Stimulated activated naive CD4-positive, alpha-beta T cell treated with Interleukin-2 at 50 U/mL for 16 hours (primary cell): ENCODE measurements at places on chromosomes 7 and 10.

GRCh38 chr7:36925207-36925606 lies 200.9 kb upstream of the AOAH start:
- DNase-seq = no peak

GRCh38 chr10:92291616-92291865 lies 574 bp downstream of the MARCHF5 start:
- DNase-seq = no peak

DNA sequence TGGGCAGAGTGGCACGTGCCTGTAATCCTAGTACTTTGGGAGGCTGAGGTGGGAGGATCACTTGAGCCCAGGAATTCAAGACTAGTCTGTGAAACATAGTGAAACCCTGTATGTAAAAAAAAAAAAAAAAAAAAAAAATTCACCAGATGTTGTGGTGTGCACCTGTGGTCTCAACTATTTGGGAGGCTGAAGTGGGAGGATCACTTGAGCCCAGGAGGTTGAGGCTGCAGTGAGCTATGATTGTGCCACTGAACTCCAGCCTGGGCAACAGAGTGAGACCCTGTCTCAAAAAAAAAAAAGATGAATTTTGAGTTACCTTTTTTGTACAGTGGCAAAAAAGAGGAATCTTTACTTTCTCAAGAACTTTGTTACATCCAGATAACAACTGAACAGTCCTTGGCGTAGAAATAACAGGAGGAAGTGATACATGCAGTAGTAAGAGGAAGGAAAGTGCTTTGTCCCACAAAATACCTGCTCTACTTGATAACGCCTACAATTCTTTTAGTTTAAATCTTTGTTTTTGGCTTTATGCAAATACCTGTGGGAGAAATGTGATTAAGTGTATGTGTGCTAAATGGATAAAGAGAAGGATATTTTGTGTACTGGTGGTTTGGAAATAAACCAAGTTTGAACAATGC lies 29.3 kb downstream of the SPAG6 start:
- no peak for DNase-seq

GRCh38 chr10:28151636-28152035 lies 151.2 kb downstream of the MPP7 start:
- DNase-seq = no peak

DNA sequence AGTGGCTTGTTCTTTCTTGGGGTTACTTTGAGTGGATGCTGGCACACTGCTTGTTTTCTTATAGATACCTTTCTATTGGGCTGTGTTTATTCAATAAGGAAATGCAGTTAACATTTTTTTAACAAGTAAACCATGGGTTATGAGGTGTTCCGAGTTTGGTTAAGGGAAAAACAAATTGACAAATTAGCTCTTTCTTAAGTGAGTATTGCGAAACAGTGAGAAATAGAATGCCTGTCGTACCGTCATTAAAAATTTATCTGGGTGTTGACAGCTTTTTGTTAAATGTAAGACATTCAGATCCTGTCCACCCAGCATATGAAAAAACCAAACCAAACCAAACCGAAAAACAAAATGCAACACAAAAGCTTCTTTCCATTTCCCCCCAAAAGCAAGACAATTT lies 6.2 kb downstream of the CUX1 start:
- DNase-seq = no peak

DNA sequence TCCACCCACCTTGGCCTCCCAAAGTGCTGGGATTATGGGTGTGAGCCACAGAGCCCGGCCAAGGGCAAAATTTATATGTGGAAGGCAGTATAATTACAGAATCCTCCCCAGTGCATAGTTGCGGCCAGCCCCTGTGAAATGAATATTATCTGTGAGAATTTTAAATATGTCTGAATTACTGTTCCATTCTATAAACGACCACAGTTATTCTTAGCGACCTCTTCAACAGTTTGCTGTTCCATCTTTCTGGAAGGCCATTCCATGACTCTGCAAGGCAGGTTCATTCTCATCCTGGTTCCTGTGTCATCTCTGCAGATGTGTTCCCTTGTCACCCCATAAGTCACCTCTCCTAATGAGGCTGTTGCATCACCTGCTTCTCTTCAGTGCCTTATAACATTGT lies 90.7 kb downstream of the CCDC3 start:
- no peak for DNase-seq

DNA sequence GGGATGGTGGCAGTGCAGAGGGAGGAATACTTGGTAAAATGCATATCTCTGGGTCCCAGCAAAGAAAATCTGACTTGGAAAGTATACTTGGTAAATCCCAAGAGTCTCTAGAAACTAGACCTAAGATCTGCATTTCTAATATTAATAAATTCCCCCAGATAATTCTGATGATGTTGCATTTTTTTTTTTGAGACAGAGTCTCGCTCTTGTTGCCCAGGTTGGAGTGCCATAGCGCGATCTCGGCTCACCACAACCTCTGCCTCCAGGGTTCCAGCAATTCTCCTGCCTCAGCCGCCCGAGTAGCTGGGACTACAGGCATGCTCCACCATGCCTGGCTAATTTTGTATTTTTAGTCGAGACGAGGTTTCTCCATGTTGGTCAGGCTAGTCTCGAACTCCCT lies 97.9 kb upstream of the ANK3 start:
- DNase-seq = no peak

DNA sequence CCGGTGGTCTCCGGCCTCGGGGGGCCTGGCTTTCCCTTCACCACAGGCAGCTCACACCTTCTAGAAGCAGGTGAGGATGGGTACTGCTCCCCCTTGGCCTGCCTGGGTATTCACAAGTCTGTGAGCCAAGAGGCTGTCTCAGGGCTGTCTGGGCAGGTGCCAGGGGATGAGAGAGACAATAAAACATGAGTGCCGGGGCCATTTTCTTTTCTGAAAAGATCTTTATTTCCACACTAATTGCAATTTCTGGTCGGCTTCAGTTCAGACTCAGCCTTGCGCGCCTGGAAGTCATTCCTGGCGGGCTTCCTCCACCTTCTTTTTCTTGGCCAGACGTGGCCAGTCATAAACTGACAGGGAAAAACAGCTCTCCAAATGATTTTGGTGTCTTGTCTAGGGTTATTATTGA lies 171.2 kb downstream of the ARHGAP12 start:
- no peak for DNase-seq

GRCh38 chr10:13399236-13399635 lies 51.1 kb upstream of the SEPHS1 start:
- DNase-seq = no peak

- DNase-seq = no peak
Measured at GRCh38 chr7:20062932-20063331, 154.3 kb downstream of the MACC1 start.

- no peak for DNase-seq
Measured at GRCh38 chr7:118132764-118133163, 51.2 kb upstream of the LSM8 start.

- no peak for DNase-seq
Measured at GRCh38 chr7:41093141-41093540, 609.7 kb downstream of the INHBA start.

GRCh38 chr10:92003258-92003657 lies 79.7 kb downstream of the BTAF1 start:
- DNase-seq = no peak

DNA sequence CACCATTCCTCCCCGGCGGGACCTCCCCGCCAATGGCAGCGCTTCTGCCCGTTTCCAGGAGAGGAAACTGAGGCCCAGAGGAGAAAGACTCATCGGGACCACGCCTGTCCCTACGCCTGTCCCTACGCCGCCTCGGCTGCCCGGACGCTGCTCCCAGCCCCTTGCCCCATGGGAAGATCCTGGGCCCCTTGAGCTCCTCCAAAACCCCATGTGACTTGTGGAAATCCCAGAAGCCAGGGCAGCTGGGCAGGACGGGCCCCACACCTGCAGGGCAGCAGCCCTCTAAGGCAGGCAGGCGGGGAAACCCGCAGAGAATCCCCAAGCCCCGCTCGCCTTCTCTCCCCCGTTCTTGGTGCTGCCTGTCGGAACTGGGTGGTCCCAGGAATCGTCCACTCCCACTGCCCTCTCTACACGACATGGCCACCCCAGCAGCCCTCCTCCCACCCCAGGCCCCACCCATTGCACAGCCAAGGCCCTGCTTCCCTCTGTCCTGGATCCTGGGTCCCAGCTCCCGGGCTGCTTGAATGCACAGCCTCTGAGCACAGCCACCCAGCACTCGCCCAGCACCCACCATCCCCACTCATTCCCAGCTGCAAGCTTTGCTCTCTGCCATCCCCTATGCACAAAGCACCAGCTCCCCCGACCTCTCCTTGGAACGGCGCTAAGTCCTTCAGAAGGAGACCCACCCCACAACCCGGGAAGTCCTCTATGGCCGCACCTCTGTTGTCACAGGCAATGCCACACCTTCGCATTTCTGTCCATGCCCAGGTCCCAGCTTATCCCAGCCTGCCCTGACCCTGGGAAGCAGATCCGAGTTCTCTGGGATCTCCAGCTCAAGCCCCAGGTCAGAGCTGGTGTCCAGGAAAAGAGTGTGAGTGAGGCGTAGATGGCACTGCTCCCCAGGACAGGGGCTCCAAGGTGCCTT lies 50.6 kb downstream of the SLC29A4 start:
- DNase-seq = no peak

- DNase-seq = peak; percentile 36
Measured at GRCh38 chr10:102645388-102645740, 1.1 kb downstream of the TRIM8 start.

GRCh38 chr7:47470567-47471357 lies 111.1 kb downstream of the TNS3 start:
- DNase-seq = no peak

DNA sequence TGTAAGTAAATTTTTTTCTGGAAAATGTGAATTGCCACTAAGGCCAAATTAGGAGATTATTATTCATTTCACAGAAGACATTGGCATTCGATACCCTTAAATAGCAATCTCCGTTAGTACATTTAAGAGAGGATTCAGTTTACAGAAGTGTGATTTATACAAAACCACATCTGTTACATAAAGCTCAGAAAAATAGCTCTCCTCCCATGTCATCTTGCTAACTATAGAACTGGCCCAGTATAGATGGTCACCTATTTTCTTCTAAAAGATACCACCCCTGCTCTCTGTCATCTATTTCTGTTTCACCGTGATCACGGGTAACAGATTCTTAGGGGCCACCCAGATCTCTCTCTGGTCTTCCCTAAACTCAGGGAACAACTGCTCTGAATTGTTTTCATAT lies 119.1 kb downstream of the HIP1 start:
- no peak for DNase-seq

DNA sequence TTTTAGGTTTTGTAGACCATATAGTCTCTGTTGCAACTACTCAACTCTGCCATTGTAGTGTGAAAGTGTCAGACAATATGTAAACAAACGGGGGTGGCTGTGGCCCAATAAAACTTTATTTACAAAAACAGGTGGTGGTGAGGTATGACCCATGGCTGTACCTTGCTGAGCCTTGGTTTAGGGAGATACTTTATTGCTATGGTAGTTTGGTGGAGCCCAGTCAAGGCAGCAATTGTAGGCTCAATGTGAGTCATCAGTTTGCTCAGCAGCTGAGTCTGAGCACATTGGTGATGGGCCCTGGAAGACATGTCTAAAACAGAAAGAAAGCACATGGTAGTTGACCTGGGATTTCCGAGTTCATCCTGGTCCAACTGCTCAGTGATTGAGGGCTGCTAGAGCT lies 242.5 kb downstream of the REEP3 start:
- no peak for DNase-seq

DNA sequence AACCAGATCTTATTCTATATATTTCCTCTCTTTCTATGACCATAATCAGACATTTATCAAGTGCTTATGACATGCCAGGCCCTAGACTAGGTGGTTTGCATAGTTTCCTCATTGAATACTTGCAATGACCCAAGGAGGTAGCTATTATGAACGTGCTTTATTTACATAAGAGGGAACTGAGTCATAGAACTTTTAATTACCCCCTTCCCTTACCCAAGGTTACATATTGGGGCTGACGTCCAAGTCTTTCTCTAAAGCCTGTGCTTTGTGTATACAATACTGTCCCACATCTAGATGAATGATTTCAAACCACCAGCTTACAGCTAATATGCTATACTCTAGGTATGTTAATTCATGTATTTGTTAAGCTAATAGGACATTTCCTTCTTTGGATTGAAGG lies 91.9 kb upstream of the NPY start:
- no peak for DNase-seq

DNA sequence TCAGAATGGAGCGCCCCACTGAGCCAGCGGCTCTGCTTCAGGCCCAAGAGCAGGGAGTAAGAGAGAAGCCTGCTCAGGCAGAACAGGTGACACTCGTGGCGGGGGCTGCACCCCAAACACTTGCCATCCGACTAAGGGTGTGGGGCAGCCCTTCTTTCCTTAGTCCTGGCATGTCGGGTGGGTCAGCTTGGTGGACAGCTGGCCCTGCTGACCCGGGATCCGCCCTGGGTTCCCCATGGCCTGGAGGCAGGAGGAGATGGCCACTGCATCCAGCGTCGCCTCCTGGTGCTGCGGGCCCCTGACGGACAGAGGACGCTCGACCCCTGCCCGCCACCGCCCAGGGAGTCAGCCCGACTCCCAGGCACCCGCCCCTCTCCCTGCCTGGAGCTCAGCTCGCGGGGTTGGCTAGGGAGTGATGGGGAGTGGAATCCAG lies 1.2 kb upstream of the PAOX start:
- DNase-seq = no peak
